ENCODE measurements at places on chromosomes 7 and 10. TPM values are rescaled to one million over a fixed set of nuclear protein-coding genes. Genes with fewer than 3 reads are reported as not detected.

DNA sequence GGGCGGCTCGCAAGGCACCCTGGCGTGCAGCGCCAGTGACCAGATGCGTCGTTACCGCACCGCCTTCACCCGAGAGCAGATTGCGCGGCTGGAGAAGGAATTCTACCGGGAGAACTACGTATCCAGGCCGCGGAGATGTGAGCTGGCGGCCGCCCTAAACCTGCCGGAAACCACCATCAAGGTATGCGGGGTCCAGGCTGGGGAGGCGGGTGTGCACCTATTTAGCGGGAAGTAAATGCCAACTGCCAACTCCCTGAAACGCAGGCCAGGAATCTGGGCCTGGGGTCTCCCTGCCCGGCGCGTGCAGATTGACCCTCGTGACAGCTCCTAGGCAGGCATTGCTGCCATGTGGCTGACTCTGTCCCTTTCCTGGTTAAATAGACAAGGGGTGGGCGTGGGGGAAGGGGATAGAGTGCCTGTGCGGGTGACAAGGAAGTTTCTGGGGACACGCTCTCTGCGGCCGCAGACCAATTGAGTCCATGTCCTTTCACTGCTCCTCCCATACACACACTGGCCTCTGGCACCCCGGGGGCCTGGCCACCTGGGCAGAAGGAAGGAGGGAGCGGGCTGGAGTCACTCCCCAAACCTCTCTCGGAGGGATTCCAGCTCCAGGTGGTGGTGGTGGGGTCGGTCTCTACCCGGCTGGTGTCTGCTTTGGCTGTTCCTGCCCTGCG, 2.7 kb downstream of the EVX1 start:
- no peak for DNase-seq

DNA sequence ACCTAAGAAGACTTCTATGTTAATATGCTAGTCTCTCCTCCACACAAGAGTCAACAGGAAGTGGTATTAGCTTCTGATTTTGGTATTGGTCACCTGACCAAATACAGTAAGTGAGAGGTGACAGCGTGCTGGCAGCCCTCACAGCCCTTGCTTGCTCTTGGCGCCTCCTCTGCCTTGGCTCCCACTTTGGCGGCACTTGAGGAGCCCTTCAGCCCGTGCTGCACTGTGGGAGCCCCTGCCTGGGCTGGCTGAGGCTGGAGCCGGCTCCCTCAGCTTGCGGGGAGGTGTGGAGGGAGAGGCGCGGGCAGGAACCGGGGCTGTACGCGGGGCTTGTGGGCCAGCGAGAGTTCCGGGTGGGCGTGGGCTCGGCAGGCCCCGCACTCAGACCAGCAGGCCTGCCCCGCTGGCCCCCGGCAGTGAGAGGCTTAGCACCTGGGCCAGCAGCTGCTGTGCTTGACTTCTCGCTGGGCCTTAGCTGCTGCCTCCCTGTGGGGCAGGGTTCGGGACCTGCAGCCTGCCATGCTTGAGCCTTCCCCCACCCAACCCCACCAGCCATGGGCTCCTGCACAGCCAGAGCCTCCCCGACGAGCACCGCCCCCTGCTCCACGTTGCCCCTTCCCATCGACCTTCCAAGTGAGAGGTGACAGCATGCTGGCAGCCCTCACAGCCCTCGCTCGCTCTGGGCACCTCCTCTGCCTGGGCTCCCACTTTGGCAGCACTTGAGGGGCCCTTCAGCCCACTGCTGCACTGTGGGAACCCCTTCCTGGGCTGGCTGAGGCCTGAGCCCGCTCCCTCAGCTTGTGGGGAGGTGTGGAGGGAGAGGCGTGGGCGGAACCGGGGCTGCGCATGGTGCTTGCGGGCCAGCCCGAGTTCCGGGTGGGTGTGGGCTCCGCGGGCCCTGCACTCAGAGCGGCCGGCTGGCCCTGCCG, 4.2 kb upstream of the ACSL5 start:
- DNase-seq: peak; percentile 38

PDGFA gene
- total RNA-seq: 34.2 TPM

DNA sequence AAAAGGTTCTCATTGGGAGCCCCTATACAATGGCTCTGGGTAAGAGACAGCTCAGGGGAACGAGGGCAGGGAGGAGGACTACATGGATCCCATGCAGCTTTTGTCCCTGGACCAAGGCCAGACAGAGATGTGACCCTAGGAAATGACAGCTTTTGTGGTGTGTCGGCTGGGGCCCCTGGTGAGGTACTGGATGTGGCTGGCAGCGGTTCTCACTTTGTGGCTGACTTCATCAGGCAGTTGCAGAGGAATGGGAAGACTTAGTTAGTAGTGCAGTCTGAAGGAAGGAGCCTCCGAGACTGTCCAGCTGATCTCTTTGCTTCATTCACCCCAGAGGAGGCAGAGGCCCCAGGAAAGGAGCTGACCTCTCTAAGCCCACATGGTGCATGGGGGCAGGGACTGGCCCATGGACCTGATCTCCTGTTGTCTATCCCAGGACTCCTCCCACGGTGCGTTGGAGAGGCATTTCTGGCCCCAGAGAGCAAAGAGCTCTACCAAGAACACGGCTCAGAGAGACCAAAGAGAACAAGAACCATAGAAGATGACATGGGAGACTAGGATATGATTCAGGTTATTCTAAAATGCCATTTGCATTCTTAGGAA, 202.9 kb downstream of the RPS24 start:
- no peak for DNase-seq

DNA sequence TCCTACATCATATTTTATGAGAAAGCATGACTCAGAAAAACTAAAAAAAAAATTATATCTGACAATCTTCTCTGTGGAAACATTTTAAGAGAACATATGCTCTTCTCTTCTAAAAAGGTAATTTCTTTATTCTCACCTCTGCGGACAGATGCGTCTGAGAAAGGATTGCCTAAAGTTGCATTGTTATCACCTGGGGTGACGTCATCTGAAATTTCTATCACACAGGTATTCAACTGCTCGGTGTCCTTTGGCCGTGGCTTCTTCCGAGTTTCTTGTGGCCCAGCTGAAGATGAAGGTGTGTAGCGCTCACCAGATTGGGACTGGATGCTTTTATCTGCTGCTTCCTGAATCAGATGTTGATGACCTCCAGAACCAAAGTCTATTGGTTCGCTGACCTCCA, 14.3 kb upstream of the GATAD1 start:
- no peak for DNase-seq

IFIT1B gene
- not detected for total RNA-seq

DNA sequence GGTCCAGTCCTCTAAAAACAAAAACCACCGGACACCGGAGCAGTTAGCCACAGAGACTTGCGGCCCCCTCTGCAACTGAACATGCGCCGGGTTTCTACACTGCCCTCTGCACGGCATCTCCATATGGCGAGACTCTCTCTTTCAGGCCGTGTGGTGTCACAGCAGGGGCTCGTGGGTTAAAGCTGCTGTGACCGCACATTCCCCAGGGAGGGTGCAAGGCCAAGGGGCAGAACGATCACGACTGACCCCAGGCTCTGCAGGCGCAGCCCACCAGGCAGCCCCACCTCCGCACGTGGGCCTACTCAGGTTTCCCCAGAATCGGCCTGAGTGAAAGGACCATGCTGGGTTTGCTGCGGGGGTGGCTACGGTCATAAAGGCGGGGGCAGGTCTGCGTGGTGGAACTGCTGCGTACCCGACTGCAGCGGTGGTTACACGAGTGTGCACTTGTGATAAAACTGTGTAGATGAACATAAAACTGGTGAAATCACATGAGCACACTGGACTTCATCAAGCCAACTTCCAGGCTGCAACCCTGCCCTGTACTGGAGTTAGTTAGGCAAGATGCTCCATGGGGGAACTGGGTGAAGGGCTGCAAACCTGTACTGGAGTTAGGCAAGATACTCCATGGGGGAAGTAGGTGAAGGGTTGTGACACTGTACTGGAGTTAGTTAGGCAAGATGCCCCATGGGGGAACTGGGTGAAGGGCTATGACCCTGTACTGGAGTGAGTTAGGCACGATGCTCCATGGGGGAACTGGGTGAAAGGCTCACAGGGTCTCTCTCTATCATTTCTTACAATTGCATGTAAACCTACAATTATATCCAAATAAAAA, 81.4 kb upstream of the PPP2R2D start:
- DNase-seq: peak; percentile 42

GRCh38 chr10:30792025-30792424, 162.5 kb upstream of the LYZL2 start:
- no peak for DNase-seq

TAF5 gene
- 2.0 TPM for total RNA-seq

WEE2 gene
- not detected for total RNA-seq

- DNase-seq: no peak
Measured at GRCh38 chr10:52322936-52323335, 8.9 kb downstream of the DKK1 start.

DNA sequence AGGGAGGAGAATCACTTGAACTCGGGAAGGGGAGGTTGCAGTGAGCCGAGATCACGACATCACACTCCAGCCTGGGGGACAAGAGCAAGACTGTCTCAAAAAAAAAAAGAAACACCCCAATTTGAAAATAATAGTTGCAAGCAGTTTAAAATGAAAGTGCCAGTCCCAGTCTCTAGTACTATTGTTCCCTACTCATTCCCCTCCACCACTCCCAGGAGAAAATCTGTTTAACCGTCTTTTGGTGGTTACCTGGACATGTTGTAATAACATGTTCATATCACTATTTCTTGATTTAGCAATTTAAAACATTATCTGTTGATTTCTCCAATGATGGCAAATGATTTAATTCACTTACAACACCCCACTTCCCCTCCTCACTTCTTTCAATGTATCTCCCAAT, 44.7 kb downstream of the KIFBP start:
- no peak for DNase-seq

All from right atrium auricular region (tissue), 2 donors.